KBM-7 (cell line): ENCODE measurements at places on chromosomes 13 and 19.

- no peak for DNase-seq
Observed at GRCh38 chr19:18156268-18156667, 3.3 kb downstream of the PIK3R2 start.

GRCh38 chr19:47564081-47564480 lies 8.9 kb downstream of the ZNF541 start:
- no peak for DNase-seq

- no peak for DNase-seq
Observed at GRCh38 chr13:41244556-41244955, 18.8 kb downstream of the MTRF1 start.

DNA sequence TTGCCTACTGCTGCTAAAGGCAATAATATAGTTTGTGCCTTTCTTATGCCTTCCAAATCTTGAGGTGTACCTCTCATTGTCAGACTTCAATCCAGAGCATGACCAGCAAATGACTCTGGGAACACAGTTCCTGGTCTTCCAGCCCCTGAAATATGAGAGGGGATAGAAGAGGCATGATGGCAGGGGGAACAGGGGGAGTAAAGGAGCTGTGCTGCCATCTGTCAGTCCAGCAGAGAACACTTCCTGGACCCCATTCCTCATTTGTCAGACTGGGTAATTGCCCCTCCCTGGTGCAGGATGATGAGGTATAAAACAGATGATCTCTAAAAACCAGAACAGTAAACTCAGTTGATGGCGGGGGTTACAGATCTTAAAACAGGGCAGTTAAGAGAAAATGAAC lies 618.7 kb downstream of the DIAPH3 start:
- no peak for DNase-seq

GRCh38 chr19:28009696-28010095 lies 1203.3 kb downstream of the UQCRFS1 start:
- no peak for DNase-seq

- DNase-seq, result no peak
Observed at GRCh38 chr19:1383017-1383311, 743 bp upstream of the NDUFS7 start.

- peak; percentile 18 for DNase-seq
Observed at GRCh38 chr13:50309882-50310594, 294.8 kb downstream of the KCNRG start.

DNA sequence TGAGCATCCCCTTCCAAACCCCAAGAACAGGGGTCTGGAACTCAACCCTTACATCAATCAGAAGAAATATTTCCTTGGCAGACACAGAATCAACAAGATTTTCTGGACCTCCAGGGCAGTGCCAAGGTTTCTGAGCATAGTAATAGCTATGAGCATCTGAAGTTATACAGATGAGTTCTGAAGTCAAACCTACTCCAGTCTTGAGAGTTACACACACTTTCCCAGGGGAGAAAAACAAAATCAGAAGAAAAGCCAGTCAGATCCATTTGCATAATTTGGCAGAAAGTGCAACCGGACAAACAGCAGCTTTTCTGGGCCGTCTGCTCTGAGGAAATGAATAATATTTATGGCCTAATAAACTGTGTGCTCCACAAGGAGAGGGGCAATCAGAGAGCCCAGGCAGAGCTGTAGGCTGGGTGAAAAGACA lies 93.1 kb downstream of the KL start:
- no peak for DNase-seq

DNA sequence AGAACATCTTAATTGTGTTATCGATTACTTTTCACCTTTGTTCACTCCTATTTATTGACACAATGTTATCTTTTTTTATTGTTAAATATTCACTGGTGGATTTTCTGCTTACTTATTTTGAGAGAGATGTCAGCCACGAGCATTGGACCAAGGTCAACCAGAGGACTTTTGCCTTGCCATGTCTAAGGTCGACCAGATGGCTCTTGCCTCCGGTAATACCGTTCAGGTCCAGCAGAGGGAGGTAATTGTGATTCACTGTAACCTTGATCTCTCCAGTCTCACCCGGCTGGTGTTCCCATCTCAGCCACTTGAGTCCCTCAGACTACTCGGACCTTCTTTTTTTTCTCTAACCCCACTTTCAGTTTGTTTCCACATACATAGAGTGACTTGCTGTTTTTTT lies 1438.1 kb downstream of the UQCRFS1 start:
- DNase-seq, result peak; percentile 59

DNA sequence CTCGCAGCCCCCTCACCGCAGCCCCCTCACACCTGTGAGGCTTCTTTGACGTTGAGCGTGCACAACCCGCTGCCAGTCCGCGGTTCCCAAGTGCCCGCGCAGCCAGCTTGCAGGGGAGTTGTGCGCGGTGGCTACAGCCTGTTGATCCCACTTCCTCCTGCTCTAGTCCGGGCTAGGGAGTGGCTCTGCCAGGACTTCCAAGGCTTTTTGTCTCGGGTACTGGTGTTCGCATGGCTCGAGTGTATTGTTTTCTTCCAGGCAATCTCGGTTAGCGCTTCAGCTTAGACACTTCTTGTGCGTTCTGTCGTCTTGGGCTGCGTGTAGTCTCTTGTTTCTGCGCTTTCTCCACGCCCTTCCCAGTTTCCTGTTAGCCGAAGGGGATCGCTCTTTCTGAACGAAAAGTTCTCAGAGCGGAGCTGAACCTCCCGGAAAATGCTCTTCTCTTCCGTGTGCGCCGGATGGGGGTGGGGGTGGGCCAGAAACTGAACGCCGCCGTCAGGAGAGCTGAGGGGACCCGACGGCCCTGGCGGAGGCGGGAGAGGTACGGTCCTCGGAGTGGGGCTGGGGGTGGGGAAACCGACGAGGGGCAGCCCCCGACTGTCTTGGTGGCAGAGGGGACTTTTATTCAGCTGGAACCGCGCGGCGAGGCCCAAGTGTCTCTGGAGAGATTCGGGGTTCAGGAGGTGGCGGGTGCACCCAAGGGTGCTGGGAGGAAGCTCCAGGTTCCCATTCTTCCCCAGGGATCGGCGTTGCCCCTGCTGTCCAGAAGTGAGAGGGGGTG lies 697 bp upstream of the DGKH start:
- DNase-seq, result peak; percentile 53

DNA sequence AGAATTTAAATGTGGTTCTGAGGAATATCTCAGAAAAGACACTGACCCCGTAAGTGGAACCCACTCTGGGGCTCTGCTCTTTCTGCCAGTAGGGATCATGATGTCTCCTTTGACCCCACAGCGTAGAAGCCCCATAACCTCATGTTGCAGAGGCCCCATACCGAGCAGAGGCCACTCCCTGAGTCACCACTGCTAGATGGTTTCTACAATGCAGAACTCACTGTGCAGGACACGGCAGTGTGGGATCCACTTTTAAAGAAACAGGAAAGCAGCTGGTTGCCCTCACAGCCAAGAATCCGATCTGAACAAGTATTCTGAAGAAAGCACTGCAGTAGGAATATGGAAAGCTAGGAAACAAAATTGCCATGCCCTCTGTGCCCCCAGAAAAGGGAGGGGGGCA lies 4.2 kb downstream of the SLC7A1 start:
- no peak for DNase-seq

DNA sequence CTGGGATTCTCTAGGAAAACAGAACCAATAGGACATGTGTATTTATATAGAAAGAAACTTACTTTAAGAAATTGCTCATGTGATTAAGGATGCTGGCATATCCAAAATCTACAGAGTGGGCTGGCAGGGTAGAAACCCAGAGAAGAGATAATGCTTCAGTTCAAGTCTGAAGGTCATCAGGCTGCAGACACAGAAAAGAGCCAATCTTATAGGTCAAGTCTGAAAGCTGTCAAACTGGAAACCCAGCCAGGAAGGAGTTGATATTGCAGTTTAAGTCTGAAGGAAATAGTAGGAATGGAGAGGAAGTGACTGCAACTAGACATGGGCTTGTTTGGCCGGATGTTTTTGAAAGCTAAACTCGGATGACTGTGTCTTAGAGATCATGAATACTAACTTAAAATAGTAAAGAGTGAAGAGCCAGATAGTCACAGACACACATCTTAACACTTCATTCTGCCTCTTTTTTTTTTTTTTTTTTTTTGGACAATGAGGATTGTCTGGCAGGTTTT lies 125.3 kb upstream of the GPC6 start:
- DNase-seq, result no peak

DNA sequence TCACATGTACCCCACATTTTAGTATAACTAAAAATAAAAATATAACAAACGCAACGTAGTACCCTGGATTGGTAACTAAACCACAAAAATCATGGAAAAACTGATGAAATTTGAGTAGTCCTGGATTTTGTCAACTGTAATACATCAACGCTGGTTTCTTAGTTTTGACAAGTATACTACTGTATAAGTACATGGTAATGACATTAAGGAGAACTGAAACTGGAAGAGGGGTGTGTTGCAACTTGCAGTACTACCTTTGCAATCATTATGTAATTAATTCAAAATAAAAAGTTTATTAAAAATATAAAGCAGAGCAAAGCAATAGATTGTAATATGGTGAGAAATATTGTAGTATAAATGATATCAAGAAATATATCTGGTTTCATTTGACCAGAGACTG lies 1158.0 kb upstream of the SPRY2 start:
- DNase-seq, result no peak

DNA sequence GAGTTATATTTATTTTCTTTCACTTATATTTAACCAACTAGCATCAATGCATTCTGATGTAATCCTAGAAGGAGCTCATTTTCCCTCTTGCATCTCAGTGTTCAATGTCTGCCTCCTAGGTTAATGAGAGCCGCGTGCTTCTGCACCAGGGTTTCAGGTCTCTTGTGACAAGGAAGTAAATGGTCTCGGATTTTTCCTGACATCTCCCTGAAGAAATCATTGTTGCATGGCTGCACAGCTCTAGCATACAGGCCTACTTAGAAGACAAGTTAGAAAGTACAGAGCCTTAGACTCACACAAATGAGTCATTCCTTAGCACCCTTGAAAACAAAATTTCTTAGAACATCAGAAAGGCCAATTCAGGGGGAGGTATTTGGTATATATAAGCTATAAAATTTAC lies 57.2 kb upstream of the KLF12 start:
- DNase-seq, result no peak

- no peak for DNase-seq
Observed at GRCh38 chr13:45468635-45469034, 3.9 kb downstream of the COG3 start.
